ENCODE measurements at places on chromosomes 2 and 18.

- no peak for DNase-seq
These were observed 43.4 kb downstream of the KCNF1 start for GRCh38 chr2:10954856-10955818.

DNA sequence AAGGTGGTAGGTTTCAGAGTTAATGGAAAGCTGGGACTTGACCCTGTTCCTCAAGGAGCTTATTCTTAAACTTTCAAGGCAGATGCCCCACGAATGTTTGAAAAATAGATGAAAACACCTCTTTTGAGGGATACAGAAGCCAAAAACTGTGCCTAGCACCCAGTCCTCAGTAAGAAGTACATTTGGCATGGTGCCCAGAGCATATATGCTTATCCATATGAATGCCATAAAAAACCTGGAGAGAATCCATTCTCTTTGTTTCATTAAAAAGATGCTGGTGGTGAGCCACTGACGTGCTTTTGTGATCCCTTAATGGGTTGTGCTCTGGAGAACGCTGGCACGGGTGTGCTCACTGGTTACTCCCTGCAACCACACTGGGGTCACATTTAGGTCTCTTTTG is 69.0 kb downstream of the IL1R2 start:
- no peak for DNase-seq

DNA sequence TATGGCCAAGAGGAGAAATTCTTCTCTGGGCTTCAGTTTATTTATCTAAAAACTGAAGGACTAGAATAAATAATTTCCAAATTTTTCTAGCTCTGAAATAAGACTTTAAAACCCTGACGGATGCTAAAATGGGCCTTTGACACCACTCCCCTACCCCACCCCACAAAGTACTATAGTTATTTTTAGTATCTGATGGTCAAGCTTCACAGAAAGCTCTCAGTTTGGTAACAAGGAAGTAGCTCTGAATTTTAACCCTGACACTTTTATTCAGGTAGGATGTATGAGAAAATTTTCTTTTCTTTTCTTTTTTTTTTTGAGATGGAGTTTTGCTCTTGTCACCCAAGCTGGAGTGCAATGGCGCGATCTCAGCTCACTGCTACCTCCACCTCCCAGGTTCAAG is 2.4 kb downstream of the RBKS start:
- DNase-seq = no peak

DNA sequence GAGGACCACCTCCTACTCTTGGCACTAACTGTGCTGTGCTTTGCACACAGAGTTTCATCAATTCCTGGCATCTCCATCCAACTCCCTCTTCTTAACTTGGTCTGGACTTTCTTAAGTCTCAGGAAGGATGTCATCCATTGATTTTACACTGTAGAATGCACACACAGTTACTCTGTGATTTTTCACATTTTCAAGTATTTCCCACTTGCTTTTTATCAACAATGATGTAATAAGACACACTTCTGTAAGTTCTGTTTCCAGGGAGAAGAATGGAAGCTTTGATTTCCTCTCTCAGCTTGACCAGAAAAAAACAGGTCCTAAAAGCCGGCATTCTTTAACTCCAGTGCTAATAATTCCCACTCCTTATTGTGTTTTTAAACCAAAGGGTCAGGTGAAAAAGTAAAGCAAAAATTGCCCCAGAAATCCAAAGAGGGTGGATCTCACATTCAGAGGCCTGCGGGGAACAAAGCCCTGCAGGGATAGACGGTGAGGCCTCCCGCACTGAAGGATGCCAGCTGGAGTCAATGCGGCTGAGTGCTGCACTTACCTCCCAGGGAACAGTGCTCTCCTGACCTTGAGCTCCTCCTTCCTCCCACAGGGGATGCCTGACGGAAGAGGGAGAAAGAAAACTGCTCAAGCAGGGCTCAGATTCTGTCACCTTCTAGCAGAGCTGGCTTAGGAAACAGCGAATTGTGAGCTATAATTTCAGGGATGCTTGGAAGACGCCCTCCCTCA is 83.1 kb downstream of the PDCL3 start:
- DNase-seq = no peak

GRCh38 chr2:46770622-46771021 is 145.0 kb downstream of the MCFD2 start:
- DNase-seq = no peak

GRCh38 chr2:174324530-174324929 is 10.2 kb upstream of the SP9 start:
- DNase-seq = no peak

GRCh38 chr2:238287737-238288649 is at the start of gene PER2:
TSS of gene PER2 (minus strand) at chr2:238288610. CDS start at chr2:238277936, 10,674 bp downstream.
- DNase-seq = peak; percentile 34

GRCh38 chr2:127588241-127588640 is 52.8 kb downstream of the MYO7B start:
- DNase-seq = no peak

DNA sequence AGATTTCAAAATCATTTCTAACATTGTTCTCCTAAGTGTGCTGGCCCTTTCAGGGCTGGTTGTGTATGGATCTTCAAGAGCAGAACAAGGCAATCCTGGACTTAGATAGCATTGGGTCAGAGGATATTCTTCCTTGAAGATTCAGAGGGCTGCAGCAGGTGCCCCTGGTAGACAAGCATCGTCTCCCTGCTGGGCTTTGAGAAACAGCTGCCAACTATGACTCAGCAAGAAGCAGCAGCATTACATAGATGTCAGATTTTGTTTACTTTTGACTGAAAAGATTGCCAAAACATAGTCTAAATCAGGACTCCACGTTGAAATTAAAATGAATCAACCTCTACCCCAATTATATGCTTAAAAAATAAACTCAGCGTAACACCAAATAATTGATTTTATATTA is 618.8 kb downstream of the SOCS6 start:
- DNase-seq = no peak

GRCh38 chr2:156947261-156947660 is 310.2 kb upstream of the GALNT5 start:
- DNase-seq = no peak

DNA sequence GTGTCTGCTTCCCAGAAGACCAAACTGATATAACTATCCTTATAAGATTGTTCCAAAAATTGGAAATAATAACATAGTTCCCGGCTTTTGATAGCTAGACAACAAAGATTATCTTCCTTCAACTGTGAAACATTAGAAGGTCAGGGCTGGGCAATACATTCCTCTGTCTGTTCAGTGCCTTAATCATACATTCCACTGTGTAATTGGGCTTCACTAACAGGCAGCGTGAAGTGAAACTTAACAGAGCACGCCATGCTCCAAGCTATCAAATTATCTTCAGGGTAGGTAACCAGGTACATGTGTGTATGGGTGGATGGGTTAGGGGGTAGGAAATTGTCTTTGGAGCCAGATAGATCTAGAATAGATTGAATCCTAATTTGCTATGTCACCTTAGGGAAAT is 23.5 kb upstream of the ARL5A start:
- no peak for DNase-seq

Measured in NCI-H1694 (cell line).